ENCODE measurements at places on chromosomes 16 and 17.
A peak's percentile ranks its signal among the peaks of the same experiment; 100 is the strongest.

DNA sequence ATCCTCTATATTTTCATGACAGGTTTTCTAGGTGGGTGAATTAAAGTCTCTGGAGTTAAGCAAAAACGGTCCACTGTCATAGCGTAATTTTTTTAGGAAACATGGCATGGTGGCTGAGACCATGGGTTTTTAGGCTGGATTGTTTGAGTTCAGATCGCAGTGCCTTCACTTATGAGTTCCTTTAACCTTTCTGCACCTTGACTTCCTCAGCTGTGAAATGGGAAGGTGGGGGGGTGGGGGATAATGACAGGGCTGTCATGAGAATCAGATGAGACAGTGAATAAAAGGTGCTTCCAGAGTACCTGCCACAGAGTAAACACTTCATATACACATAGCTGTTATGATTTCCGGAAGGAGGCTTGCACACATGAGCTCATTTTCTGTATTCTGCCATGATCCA is 11.8 kb downstream of the PRCD start:
- no peak for DNase-seq

DNA sequence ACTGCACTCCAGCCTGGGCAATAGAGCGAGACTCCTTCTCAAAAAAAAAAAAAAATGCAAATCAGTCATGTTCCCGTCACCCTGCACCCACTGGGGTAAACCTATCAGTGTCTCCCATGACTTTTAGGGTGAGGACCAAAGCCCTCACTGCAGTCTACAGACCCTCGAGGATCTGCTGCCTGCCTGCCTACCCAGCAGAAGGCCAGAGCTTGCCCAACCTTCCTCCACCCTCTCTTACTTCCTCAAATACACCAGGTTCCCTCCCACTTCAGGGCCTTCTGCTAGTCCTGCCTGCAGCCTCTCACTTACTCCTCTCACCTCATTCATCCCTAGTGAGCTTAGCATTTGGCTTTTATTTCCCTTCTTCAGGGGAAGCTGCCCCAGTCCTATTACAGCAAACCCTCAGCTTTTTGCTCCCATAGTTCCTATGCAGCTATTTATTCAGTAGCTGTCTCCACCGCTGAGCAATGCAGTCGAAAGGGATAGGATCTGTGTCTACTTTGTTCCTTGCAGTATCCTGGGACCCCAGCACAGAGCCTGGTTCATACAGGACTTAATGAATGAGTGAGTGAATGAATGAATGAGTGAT is 17.8 kb upstream of the TOB1 start:
- DNase-seq: no peak

DNA sequence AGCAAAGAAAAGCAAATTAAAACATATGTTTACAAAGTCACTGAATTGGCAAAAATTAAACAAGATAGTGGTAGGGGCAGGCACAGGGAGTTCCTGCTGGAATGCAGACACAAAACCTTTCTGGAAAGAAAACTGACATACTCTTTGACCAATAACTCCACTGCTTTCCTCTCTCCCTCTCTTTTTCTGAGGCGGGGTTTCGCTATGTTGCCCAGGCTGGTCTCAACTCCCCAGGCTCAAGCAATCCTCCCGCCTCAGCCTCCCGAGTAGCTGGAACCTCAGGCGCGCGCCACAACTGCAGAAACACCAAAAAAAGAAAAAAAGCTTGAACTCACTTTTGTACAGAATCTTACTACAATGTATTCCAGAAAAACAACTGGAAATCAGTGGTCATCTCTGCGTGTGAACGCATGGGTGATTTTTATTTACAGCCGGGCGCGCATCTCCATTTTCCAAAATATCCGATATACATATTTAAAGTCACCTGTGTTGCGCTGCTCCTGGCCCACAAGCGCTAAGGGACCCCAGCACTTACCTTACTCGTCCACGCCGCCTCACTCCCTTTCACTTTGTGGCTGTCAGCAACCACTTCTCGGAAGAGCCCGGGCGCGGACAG is 480 bp downstream of the TXNL4B start:
- DNase-seq: no peak

DNA sequence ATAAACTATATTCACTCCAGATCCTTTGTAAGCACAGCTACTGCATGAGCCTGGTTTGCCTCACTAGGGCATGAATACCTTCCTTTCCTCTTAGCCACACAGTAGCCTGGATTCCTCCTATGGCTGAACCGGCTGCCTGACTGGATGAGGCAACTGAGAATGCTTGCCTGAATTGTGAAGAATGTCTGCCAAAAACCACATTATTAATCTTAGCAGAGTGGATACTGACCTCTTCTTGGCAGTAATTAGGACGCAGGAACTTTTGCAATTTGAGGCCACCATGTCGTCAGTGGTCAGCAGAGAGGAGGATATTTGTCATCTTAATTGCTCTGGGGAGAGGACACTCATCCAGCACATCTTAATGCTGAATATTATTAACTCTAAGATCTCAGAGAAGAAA is 651.8 kb upstream of the GOT2 start:
- no peak for DNase-seq

GRCh38 chr17:47776330-47777197 is 43.5 kb downstream of the TBX21 start:
- DNase-seq: no peak

DNA sequence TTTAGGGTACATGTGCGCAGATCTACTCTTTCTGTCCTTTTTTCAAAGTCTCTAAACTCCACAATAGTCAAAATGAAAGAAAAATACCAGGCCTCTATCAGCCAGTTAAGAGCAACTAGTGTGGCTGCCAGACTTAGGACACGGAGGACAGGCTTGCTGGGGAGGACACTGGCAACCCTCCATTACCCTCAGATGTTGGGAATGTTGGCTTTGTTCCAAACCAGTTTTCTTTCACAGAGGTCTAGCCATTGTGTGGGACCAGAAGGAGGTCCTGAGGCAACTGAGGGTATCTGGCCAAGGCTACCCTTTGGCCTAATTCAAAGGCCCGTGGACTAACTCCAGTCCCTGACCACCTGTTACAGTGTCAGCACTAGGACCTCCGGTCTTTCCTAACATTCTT is 51.2 kb upstream of the MED9 start:
- DNase-seq: no peak

GRCh38 chr16:57066625-57067024 is 25.8 kb upstream of the CPNE2 start:
- DNase-seq: no peak

DNA sequence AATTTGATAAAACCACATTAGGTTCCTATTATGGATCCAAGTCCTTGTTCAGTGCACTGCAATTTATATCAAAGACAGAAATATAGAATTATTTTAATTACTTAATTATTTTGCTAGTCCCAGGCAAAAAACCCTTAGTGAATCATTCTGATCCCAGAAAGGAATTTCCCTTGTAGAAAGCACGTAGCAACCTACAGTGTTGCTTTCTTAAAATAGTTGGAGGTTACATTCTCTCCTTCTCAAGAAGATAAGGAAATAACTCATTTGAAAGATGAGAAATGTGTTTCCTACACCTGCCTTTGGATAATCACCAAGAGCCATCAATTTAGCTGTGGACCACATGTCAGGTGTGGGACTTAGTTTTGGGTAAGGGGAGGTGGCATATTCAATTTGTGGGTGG is 434.9 kb downstream of the SHISA9 start:
- DNase-seq: no peak

GRCh38 chr17:40514013-40514875 is 12.8 kb upstream of the TNS4 start:
- DNase-seq: no peak

DNA sequence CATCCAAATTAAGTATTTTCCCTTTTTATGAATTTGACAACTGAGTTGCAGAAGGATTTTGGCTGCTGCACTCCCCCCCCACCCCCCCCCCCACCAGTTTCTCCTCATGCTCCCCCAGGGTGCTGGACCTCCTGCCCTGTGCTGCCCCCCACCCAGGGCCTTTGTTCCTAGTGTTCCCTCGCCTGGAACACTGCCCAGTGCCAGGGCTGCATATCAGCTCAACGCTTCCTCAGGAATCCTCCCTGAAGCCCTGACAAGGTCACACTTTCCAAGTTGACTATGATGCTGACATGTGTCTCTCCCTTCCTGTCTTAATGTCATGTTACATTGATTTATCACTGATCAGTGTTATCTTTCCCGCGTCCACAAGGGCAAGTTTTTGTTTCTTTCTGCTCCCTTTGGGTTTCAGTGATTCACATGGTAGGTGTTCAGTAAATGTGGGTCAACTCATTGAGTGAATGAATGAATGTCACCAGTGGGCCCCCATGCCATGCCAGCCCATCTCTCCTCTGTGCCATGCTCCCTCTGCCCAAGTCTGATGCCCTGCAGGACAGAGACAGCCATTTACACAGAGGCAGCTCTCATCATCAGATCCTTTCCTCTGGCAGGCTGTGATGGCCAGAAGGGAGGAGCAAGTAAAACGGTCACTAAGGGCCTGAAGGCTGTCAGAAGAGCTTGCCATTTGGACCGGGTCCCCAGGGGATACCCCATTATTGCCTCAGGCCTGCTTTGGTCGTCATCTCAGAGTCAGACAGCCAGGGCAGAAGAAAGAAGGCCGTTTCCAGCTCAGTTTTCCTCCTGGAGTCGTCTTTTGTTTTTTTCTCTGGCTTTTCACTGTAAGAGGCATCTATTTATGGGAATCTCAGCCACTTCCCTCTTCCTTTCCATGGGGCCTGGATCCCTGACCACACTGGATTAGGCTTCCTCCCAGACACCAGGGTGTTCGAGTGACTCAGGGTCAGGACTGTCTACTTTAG is 386.2 kb downstream of the SNX29 start:
- DNase-seq: peak; percentile 92

DNA sequence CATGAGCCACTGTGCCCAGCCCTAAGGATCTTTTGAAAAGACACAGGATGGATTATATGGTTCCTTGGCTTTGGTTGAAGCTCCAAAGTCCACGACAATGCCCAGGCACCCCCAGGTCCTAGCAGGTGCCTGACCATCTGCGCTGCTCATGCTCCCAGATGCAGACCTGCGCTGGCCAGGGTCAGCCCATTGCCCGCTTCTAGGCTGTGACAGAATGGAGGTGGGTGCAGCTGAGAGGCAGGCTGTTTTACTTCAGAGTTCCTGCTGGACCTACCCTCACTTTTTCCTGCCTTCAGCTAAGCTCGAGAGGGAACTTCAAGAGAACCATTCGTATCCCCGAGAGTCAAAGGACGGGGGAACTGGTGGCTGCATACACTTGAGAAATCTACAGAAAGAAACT is 60.5 kb downstream of the AMFR start:
- DNase-seq: no peak

GRCh38 chr16:74477226-74477625 is 55.9 kb upstream of the CLEC18B start:
- DNase-seq: no peak

GRCh38 chr16:55037966-55038365 is 107.3 kb downstream of the IRX5 start:
- DNase-seq: no peak

- no peak for DNase-seq
Measured at GRCh38 chr17:61809816-61810392, 53.4 kb downstream of the BRIP1 start.

DNA sequence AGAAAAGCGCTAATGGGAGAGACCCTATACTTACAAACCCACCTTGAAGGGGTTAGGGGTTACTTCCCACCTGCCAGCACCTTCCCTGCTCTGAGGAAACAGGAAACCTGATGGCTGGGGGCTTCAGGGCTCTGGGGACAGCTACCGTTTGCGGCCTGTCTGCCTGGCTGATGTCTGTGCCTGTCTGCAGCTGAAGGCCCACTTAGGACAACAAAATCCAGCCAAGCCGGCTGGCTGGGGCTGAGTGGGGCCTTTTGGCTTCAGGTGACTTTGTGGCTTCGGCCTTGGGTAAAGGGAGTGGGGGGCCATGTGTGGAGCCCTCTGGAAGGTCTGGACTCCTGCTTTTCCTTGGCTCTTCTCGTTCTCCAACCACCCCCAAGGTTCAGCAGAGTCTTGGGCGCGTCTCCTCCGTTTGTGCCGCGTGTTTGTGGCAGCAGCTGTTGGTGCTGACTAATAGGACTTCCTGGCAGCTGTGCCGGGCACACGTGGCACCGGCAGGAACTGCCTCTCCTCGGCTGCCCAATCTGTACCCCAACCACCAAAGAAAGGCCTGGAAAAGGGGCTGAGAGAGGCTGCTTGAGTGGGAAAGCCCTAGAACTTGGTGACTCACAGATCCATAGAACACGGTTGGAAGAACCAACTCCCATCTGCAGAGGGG is 186.7 kb downstream of the MSI2 start:
- no peak for DNase-seq

- no peak for DNase-seq
Measured at GRCh38 chr16:4664538-4665418, 28.6 kb upstream of the NUDT16L1 start.

DNA sequence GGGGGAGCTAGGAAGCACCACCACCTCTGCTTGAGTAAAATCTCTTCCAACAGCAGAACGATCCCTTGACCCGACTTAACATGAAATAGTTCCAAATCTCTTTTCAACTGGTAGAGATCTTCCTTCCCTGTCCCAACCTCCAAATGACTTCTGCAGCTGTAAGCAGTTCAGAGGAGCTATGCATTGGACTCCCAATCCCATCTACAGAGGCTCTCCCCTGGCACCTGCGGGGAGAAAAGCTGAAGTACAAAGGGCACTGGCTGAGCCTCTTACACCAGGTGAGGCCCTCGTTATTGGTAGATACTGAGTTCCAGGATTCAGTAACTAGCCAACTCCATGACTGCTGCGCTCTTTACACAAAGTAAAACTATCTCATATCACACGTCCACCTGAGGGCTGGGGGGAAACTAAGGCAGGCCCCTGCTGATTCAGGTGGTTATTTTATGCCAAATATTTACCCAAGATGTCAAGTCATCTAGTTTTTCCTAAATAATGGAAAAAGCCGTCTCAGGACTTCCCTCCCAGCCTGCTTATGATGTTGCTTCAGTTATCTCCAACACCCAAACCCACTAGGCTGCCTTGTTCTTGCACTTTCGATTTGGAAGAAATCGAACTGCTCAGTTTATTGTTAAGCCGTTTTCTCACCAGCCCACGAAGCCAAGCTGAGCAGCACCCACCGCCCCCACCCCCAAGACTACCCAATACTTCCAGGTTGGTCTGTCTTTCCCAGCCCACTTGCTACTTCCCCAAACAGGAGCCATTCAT is 3.2 kb downstream of the ACTG1 start:
- no peak for DNase-seq

DNA sequence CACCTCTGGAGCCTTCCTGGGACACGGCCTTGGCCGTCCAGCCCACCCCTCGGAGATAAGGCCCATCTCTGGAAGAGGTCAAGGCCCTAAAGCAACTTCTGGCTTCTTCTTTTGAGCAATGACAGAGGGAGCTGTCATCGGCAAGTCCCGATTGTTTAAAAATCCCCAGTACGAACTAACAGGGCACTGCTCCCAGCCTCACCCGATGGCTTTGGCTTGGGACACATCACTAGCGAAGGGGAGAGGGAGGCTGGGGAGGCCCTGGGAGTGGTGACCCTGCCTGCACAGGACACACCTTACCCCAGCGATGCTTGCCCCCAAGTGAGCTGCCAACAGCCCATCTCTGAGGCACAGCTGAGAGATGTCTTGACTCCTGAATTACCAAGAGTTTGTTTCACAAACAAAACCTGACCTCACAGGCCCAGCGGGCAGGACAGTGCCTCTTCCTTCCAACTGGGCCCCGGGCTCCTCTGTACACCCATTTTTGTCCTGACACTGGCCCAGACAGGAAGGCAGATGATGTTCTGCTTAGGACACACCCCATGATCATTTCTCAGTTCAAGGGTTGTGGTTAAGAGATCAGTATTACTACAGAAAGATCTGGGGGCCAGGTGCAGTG is 4.8 kb downstream of the SYNGR2 start:
- DNase-seq: no peak

Measured in glutamatergic neuron (in vitro differentiated cells).